NCI-H69 (cell line): ENCODE measurements at places on chromosomes 16 and 17.
A peak's percentile ranks its signal among the peaks of the same experiment; 100 is the strongest.

DNA sequence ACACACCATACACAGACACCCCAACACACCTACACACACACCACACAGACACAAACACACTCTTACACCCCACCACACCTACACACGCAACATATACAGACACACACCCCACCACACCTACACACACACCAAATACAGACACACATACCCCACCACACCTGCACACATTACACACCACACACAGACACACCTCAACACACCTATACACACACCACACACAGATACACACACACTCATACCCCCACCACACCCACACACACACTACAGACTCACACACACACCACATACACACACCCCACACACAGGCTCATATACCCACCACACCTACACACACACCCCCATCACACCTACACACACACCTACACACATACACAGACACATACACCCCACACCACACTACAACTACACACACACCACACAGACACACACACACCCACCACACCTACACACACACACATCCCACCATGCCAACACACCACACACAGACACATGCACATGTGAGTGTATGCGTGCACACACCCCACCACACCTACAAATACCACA lies 31.4 kb downstream of the GPT2 start:
- DNase-seq, result no peak

GRCh38 chr17:31068291-31068690 lies 26.5 kb upstream of the NF1 start:
- DNase-seq, result peak; percentile 53

- DNase-seq, result peak; percentile 89
Measured at GRCh38 chr16:50467943-50468748, 80.0 kb upstream of the NKD1 start.

DNA sequence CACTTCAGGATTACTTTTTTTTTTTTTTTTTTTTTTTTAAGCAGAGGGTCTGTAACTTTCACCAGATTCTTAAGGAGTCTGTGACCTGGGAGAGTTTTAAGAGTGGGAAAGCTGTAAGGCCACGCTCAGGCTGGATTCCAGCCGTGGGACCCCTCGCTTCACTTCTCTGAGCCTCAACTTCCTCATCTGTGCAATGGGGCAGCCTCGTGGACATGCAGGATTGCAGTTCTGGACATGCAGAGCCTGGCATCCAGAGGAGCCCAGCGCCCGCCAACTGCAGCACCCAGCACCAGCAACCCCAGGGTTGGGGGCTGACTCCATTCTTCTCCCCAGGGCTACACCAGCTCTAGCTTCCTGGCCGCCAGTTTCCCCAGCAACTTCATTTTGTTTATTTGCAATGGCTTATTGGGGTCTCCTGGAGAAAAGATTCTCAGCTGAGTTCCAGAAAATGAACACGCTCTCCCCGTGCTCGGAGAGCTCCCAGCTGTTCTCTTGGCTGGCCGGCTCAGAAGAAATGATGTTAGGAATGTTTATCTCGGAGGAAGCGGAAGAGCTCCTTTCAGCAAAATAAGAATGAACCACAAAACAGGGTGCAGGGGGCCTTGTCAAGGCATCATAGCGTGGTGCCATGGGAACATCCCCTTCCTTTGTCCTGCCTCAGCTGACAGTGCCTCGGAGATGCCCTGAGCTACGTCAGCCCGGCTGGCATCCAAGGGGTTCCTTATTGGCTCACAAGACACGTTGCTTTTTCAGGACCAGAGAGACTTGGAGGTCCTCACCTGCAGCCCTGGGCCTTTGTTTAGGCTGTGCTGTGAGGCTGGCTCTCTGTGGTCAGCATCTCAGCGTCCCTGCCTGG lies 22.9 kb upstream of the ZCCHC14 start:
- no peak for DNase-seq

- DNase-seq, result no peak
Measured at GRCh38 chr17:5557485-5557884, 26.8 kb downstream of the NLRP1 start.

DNA sequence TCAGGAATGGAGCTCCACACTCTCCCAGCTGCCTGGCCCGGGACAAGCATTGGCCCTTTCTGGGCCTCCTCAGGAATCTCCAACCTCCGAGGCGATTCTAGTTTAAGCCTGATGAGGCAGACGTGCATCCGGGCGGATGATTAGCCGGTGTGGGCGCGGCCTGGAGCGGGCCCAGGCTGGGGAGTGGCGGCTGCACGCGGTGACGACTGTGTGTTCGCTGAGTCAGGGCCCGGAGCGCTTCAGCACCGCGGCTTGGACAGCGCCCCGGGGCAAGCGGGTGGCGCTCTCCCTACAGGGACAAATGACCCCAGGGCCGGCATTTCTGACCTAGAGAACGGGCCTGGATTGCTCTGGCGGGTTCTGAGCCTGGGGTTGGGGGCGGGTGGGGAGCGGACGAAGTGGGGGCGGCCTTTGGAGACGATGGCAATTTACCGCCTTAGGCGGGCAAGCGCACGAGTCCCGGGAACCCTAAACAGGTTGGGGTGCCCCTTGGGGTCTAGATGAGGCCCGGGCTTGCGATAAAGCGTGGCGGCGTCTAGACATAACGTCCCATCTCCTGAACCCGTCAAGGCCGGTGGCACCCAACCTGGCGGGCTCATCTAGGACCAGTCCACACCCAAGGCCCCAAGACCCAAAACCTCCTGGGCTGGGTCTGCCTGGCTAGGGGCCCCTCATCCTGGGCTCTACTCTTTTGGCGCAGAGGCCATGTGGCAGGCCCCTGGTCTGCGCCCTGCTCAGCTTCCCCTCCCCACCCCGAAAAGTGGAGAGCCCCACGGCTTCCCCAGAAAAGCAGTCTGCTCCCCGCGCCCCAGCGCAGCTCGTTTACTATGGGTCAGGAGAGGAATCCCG lies 22.3 kb upstream of the ZNHIT3 start:
- DNase-seq, result peak; percentile 58

DNA sequence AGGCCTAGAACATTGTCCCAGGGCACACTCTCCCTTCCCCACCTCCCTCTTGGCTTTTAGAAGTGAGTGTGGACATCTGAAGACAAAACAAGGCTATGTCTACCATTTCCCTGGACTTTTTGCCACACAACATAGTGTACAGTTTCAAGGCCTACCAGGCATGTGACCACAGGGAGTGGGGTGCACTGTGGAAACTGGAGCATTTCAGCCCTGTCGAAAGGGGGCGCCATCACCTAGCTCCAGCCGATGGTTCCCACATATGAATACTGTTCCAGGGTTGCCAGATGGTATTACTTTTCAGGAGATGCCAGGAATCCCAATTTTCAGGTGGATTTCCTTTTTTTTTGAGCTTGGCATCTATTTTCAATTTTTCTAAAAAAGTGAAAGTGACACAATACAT lies 140.7 kb downstream of the KATNIP start:
- DNase-seq, result peak; percentile 12

DNA sequence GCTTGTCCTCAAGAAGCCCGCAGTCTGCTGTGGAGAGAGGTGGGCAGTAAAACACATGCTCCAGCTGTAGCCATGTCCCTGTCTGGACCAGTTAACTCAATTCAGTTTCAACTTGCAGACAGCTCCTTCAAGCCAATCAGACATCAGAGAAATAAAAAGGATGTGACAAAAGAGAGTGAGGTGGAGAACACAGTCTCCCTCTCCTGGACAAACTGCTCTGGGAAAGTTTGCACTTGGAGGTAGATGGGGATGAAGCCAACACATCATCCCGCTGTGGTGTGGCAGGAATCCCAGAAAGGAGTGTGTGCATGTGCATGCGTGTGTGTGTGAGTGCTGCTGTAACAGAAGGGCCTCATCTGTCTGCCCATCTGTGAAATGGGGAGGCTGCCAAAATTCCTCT lies 358.6 kb upstream of the ASIC2 start:
- DNase-seq, result no peak

DNA sequence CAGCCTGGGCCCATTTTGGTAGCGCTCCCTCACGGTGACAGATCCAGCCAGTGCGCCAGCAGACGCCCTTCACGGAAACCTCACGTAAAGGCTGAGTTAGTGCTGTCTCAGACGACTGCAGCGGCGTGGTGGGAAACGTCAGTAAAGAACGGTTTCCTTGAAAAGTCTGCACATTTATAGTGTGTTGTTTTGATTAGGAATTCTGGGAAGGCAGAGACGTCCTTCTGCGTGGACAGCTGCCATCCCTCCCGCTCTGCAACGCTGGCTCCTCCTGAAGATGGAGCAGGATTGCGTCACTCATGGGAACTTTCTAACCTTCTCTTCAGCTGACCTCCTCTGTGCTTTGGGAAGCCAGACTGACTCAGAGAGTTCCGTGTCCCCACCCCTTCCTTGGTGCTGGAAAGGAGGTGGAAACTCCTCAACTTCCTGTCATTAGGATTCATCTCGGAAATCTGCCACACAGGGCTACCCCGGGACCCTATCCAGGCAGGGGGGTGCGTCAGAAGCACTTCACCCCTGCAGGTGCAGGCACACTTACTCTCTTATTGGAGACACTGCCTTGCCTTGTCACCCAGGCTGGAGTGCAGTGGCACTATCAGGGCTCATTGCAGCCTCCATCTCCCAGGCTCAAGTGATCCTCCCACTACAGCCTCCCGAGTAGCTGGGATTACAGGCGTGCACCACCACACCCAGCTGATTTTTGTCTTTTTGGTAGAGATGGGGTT lies 24.3 kb upstream of the CRISPLD2 start:
- DNase-seq, result no peak

DNA sequence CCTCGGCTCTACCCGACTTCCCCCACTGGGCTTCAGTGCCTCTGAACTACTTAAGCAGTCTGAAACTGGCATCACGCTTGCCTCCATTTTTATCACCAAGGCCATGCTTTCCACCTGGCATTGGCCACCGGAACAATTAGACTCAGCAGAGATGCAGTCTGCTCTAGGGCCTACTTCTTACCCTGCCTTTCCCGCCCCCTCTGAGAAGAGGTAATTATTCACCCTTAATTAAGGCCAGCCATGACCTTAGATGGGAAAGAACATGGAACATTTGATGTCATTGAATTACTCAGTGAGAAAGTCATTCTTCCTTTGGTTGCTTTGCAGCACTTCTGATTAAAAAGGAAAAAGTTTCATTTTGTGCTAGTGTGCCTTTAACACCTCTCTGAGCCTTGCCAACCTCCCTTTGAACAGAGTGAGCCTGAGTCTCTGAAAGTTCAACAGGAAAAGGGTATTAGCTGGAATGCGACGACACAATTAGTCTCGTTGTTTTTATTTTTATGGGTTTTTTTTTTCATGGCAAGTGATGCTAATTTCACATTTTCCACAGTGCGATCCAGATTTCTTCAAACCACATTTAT lies 60.9 kb upstream of the TNRC6A start:
- DNase-seq, result peak; percentile 11

- peak; percentile 46 for DNase-seq
Measured at GRCh38 chr17:80737106-80738019, 192.7 kb downstream of the RPTOR start.

GRCh38 chr16:12095275-12096156 lies 119.0 kb downstream of the SNX29 start:
- DNase-seq, result peak; percentile 73

GRCh38 chr16:84942786-84943185 lies 68.5 kb downstream of the ZDHHC7 start:
- no peak for DNase-seq

- no peak for DNase-seq
Measured at GRCh38 chr16:66681676-66682075, 14.9 kb downstream of the CMTM4 start.

GRCh38 chr17:78146881-78147280 lies 696 bp downstream of the C17orf99 start:
- no peak for DNase-seq

DNA sequence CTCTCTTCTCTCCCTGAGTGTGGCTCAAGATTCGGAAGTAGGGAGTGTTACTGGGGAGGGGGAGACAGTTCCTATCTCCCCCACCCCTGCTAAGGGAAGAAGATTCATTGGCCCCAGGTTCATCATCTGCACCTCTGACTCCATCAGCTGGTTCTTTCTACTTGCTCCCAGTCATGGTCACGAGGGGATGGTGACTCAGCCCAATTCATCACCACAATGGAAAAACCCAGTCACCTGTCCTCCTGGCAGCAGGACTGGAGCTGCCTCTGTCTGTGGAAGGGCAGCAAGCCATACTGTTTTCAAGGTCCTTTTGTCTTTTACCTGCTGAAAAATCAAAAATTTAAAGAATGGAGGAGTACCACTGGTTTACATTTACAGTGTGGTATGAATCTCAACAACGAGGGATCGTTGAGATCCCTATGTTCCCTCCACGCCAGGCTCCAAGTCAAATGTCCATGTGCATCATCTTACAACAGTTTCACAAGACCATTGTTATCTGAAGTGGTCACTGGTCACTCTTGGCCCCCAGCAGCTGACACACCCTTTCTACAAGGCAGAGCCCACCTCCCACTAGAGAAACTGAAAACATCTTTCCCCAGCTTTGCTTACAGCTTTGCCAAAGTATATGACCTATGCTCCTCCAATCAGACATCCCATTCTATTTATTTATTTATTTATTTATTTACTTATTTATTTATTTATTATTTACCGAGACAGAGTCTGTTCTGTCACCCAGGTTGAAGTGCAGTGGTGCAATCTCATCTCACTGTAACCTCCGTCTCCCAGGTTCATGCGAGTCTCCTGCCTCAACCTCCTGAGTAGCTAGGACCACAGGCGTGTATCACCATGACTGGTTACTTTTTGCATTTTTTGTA lies 40.4 kb upstream of the NDRG4 start:
- DNase-seq, result peak; percentile 5

DNA sequence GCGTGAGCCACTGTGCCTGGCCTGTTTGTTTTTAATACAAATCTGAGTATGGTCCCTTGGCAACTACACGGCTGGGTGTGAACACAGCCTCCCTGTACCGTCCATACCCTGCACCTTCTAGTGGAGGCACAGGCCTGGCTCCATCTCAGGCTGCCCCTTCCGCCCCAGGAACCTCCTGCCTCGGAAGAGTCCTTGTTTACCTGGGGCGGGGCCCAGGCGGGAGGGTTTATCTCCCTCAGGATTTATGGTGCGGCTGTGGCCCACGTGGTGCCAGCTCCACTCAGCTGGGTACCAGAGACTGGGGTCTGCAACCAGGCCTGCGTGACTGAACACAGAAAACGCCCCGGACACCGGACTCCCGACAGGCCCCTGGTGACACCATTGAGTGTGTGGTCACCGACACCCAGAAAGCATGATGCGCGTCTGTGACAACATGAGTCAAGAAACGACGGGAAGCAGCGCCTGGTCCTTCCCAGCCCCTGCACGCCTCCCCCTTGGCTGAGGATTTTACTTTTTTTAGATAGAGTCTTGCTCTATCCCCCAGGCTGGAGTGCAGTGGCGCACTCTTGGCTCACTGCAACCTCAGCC lies 19.0 kb downstream of the UNKL start:
- DNase-seq, result peak; percentile 19
